Stimulated activated CD8-positive, alpha-beta memory T cell treated with anti-CD3 and anti-CD28 coated beads, Interleukin-4, amount 100 ng/mL, for 1 hour (primary cell): ENCODE measurements at places on chromosomes 4 and X.

- no peak for DNase-seq
Observed at GRCh38 chr4:71231129-71232055, 107.4 kb upstream of the SLC4A4 start.

DNA sequence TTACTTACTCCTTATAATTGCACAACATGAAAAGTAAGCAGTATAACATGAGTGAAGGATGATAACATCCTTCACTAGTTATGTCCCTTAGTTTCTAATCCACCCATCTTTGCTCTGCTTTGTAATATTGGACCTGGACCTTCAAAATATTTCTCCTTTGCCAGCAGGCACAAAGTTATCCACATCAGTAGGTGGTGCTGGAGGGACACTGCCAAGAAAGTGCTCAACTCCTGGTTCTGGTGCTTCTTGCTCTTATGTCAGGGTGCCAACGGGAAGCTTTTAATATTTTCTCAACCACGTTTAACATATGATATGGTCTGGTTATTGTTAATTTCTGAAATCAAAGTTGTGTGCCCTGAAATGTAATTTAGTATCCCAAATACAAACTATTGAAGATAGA is 49.1 kb downstream of the TMEM165 start:
- no peak for DNase-seq

- DNase-seq, result no peak
Observed at GRCh38 chr4:168925789-168926490, 84.1 kb downstream of the CBR4 start.

DNA sequence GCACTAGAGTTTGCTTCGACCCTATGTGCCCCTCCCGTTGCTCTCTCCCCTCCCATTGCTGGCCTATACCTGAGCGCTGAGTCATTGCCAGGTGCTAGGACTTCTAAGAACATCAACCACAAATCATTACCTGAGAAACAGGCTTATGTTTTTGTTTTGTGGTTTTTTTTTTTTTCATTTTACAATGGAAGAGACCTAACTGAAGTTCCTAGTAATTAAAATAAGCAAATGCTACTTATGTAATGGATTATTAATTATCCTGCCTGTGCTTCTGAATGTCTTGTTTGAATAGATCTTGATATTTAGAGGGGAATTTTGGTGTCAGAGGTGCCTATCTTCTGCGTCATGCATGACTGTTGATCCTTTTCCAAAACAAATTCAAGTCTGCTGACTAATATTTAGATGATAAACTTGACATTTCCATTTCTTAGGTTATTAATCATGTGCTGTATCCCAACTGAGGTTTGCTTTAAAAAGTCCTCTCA is 275.4 kb upstream of the CPEB2 start:
- DNase-seq, result no peak

GRCh38 chrX:66489339-66489738 is 149.5 kb downstream of the EDA2R start:
- DNase-seq, result no peak

DNA sequence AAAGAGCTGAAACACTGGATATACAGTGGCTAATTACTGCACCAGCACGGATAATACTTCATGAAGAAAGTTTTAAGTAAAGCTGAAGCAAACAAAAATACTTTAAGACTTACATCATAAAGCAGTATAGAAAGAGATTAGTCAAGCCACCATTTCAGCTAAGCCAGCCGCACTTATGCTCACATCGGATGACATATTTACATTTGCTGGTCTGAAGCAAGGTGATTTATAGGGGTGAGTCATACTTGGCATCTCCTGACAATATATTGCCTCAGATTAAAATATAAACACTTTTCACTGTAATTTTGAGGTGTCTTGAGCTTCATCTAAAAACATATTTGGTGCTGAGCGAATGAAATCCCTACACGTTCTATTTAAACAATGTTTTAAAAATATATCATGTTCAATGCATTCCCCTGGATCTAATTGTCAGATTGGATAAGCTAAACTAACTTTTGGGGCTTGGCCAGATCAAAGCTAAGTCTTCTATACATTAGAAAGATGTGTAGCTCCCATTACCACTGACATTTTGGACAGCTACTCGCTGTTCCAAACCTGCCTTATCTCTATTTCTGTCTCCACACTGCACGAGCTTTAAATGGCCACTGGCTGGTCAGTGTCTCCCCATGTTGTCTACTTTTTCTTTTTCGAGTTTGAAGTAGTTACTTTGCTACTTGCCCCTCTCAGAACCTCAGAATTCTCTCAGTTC is 103.2 kb downstream of the VCX2 start:
- no peak for DNase-seq

DNA sequence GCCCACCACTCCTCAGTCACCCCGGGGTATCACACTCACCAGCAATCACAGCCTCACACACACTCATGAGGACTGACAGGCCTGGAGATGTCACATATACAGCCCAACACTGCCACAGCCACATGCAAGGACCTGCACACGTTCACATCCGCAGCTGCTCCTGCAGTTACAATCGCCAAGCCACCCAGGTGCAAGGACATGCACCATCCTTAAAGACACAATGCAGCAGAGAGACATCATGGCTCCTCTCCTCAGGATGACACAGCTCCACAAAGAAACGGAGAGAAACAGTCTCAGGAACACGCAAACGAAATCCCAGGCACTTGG is 1.1 kb downstream of the PCSK1N start:
- no peak for DNase-seq

- no peak for DNase-seq
Observed at GRCh38 chr4:95248720-95249425, 299.9 kb downstream of the UNC5C start.

DNA sequence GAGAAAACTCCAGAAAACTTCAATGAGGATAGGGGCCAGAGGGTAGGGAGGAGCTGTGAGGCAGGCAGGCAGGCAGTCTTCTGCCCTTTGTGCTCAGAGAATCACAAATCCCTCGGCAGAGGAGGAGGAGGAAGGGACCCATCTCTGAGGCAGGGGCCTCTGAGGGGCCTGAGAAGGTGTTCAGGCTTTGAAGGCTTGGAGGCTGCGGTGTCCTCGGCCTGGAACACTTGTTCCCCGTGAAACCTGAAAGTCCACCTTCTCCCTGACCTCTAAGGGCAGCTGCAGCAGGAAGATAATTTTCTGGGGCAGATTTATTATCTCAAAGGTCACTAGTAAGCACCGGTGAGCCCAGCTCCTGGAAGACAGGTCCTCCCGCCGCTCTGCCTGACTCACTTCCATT is 200.3 kb upstream of the BCOR start:
- no peak for DNase-seq

DNA sequence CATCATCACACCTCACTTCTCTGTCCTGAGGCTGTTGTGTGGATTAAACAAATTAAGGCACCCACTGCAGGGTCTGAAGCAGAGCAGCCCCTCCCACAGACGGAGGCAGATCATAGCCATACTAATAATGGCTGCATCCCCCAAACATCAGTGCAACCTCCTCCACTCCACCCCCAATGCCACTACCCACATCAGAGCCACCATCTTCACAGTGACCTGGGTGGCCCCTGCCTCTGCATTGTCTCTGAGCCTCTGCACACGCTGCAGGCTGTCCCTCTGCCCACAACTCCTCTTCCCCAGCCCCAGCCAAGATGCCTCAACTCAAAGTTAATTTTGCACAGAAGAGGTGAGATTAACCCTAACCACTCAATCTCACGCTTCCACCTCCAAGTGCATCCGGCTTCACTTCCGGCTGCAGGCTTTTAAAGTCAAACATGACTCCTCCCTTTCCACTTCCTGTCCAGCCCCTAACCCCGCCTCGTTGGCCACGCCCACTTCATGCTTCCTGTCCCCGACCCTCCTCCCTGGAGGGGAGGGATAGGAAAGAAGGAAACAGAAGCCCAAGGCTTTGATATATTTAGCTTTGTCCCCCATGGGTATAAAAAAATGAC is 22.7 kb downstream of the JAKMIP1 start:
- no peak for DNase-seq

GRCh38 chrX:29634516-29634915 is 580.8 kb upstream of the MAGEB2 start:
- no peak for DNase-seq

- no peak for DNase-seq
Observed at GRCh38 chr4:127759893-127760292, 22.2 kb upstream of the HSPA4L start.

GRCh38 chrX:19877431-19877830 is 10.0 kb downstream of the SH3KBP1 start:
- no peak for DNase-seq
